Mesenchymal stem cell (in vitro differentiated cells and primary cell): ENCODE measurements at places on chromosomes 16 and 17.

GRCh38 chr16:12089492-12090150 lies 113.1 kb downstream of the SNX29 start:
- DNase-seq: peak; percentile 81

DNA sequence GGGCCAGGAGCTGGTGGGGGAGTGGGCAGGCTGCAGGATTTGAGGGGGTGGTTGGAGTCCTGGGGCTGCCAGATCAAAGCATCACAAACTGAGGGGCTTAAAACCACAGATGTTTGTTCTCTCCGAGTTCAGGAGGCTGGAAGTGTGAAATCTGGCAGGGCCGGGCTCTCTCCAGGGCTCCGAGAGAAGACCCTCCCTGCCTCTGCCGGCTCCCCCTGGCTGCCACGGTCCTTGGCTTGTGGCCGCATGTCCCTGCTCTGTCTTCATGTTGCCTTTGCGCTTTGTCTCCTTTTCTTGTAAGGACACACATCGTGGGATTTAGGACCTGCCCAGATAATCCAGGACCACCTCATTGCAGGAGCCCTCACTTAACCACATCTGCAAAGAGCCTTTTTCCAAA lies 139.8 kb upstream of the GSE1 start:
- no peak for DNase-seq

DNA sequence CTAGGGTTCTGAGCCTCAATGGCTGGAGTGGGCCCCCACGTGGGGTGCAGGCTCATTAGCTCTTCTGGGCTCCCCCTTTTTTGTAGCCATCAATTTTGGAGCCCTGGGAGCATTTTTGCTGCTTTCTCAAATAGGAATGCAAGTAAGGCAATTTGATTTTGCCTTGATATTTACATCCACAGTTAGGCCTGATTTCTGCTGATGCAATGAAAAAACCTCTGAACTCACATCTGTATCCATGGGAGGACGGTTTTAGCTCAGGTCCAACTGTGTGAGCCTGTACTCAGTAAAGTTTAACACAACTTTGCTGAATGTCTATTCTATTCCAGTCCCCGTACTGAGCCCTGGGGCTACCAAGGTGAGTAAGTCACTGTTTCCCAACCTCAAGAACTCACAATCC lies 425.0 kb downstream of the HAPSTR1 start:
- DNase-seq: no peak

DNA sequence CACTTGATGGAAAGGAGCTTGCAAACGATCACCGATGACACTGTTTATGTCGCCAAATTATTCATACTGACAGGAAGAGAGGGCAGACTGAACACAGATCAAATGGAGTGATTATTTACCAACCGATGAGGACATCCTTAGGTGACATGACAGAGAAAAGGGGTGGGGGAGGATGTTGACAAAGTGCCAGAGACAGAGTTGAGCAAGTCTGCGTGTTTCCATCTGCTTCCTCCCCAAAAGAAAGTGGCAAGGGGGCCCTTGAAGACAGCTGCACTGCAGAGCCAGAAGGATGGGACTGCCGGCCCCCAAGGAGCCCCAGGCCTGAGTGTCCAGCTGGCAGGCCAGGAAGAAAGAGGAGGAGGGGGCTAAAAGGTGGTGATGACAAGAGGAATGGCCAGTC lies 191.0 kb upstream of the RPL38 start:
- no peak for DNase-seq

GRCh38 chr16:86199182-86199581 lies 300.2 kb downstream of the IRF8 start:
- DNase-seq: peak; percentile 36

GRCh38 chr17:59874376-59874775 lies 18.4 kb downstream of the TUBD1 start:
- DNase-seq: no peak
